ENCODE measurements at places on chromosomes 2 and 18. TPM values are rescaled to one million over a fixed set of nuclear protein-coding genes. Genes with fewer than 3 reads are reported as not detected.

C2orf80 gene
- not detected for total RNA-seq

SLC19A3 gene
- 0.23 TPM for total RNA-seq

TSPYL6 gene
- total RNA-seq, result not detected

HYCC2 gene
- total RNA-seq, result 5.4 TPM

KRTCAP3 gene
- total RNA-seq, result 44.1 TPM

NR4A2 gene
- 0.84 TPM for total RNA-seq

RNF25 gene
- 16.1 TPM for total RNA-seq

CDH2 gene
- total RNA-seq, result 1.3 TPM

ALK gene
- not detected for total RNA-seq

ABCB11 gene
- 0.28 TPM for total RNA-seq

HIBCH gene
- total RNA-seq, result 17.0 TPM

NEU2 gene
- not detected for total RNA-seq

GATA6 gene
- 4.0 TPM for total RNA-seq

TXNL4A gene
- 64.0 TPM for total RNA-seq

G6PC2 gene
- not detected for total RNA-seq

PARD6G gene
- total RNA-seq, result 24.3 TPM

NAT8 gene
- total RNA-seq, result not detected

CAPN13 gene
- 0.21 TPM for total RNA-seq

CCDC150 gene
- total RNA-seq, result 1.2 TPM

TWIST2 gene
- total RNA-seq, result 14.7 TPM

ZC3H8 gene
- 4.3 TPM for total RNA-seq

TACR1 gene
- not detected for total RNA-seq

SIX3 gene
- total RNA-seq, result not detected

SPHKAP gene
- not detected for total RNA-seq

INHBB gene
- not detected for total RNA-seq

BCL11A gene
- total RNA-seq, result 10.8 TPM

SOWAHC gene
- 53.9 TPM for total RNA-seq

CCBE1 gene
- 0.85 TPM for total RNA-seq

GPBAR1 gene
- total RNA-seq, result not detected

PSMA8 gene
- total RNA-seq, result not detected

CD28 gene
- not detected for total RNA-seq

MRO gene
- total RNA-seq, result not detected

CYBRD1 gene
- total RNA-seq, result 9.6 TPM

COLEC11 gene
- not detected for total RNA-seq

IRS1 gene
- 27.2 TPM for total RNA-seq
